ENCODE measurements at places on chromosomes 7 and 10. TPM values are rescaled to one million over a fixed set of nuclear protein-coding genes. Genes with fewer than 3 reads are reported as not detected.

PFKP gene
- 265 TPM for total RNA-seq

MLXIPL gene
- not detected for total RNA-seq

TRIP6 gene
- 107 TPM for total RNA-seq

KCP gene
- not detected for total RNA-seq

SEMA3C gene
- total RNA-seq = not detected

PON3 gene
- not detected for total RNA-seq

GOT1 gene
- total RNA-seq = 20.2 TPM

Data from mammary microvascular endothelial cell (primary cell).